ENCODE measurements at places on chromosomes 1 and 21.
A peak's percentile ranks its signal among the peaks of the same experiment; 100 is the strongest.

- peak; percentile 62 for DNase-seq
Observed at GRCh38 chr1:229254910-229255541, 15.9 kb upstream of the RAB4A start.

DNA sequence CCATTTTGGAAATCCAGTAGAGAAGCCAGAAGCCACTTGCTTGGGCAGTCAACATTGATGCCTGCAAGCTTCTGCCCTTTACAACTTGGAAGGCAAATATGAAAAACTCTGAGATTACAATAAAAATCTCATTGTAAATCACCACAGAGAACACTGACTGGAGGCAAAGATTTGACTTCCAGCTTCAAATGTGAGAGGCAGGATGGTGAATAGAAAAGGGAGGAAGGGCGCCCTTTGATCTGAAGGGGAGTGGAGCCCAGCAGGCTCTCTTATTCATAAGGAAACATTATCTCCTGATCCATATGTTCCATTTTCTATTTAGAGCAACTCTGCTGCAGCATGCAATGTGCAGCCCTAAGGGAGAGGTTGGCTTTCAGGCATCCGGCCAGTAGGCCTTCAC, 348.3 kb downstream of the AJAP1 start:
- DNase-seq, result no peak

DNA sequence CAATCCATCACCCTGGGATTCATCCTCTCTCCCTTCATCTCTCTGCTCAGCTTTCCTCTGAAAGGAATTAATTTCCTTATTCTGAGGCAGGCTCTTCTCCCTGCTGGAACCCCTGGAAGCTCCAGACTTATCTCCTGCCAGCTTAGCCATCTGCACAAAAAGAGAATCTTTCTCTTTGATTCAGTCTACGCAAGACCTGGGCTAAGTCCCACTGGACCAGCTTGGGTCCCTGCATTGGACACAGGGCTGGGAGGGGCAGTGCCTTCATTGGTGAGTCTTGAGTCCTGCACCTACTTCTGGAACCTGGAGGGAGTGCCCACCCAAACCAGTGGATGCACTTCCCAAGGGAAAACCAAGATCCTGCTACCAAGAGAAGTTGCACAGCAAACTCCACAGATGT, 271.7 kb upstream of the CSF3R start:
- DNase-seq, result no peak

GRCh38 chr1:166079276-166079675, 87.5 kb downstream of the FAM78B start:
- no peak for DNase-seq

- no peak for DNase-seq
Observed at GRCh38 chr1:199821029-199821779, 206.3 kb upstream of the NR5A2 start.

- DNase-seq, result no peak
Observed at GRCh38 chr1:51320967-51321923, 9.1 kb downstream of the TTC39A start.

DNA sequence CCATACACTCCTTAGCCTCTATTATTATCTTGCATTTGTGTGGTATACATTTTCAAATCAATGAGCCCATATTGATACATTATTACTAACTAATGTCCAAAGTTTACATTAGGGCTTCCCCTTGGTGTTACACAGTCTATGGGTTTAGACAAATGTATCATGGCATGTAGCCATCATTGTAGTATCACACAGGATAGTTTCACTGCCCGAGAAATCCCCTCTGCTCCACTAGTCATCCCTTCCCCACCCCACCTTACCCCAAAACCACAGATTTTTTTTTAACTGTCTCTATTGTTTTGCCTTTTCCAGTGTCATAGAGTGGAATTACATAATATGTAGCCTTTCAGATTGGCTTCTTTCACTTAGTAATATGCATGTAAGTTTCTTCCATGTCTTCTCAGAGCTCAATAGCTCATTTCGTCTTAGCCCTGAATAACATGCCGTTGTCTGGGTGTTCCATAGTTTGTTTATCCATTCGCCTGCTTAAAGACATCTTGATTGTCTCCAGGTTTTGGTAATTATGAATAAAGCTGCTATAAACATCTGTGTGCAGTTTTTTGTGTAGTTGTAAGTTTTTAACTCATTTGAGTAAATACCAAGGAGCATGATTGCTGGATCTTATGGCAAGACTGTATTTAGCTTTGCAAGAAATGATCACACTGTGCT, 86.4 kb upstream of the LYST start:
- DNase-seq, result no peak

- DNase-seq, result no peak
Observed at GRCh38 chr1:197247465-197247864, 20.6 kb upstream of the CRB1 start.

DNA sequence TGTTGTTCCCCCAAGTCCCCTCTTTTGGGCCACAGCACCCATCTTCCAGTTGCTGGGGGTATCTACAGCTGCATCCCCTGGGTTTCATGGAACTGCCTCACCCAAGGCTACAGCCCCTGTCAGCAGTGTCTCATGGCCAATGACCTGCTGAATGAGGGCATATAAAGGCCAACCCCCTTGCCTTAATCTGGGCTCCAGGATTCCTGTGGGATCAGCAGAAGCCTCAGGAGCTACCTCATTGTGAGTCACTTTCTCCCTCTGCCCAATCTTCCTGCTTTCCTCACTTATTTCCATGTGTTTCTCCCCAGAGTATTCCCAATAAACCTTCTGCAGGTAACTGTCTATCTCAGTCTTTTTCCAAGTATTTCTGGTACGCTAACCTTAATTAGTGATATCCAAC, 37.3 kb upstream of the SYT14 start:
- DNase-seq, result no peak

DNA sequence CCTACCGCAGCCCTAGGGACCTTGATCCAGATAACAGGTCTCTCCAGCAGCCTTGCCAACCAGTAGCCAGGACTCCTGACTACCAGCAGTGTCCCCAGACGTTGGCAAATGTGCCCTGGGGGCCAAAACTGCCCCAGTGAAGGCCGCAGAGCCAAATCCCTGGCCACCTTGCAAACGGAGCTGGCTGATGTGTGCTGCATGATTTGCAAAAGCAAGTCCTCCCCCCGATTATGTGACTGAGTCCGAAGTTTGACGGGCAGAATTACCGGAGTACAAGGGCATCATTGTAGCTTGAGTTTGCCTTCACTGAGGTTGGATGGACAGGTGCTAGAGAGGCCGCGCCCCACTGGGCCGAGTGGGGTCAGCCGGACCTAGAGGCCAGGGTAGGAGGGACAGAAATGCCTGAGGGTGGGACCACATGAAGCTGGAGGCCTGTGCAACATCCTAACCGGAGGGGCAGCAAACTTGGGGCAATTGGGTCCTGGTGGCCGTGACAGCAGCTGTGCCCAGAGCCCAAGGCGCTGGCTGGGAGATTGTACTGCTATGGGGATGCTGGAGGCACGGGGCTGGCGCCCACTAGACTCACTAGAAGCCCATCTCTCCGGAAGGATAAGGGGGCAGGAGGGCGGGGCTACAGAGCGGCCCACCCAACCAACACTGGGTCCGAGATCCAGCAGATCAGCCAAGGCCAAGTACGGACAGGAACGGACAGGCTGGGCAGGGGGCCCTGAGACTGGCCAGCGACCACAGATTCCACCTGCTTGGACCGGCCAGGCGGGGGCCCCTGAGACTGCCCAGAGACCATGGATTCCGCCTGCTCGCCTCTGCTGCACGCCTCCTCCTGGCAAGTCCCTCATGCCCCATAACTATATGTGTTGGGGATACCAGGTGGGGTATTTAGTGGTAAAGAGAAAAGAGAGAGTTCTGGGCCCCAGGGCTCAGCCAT, 2.8 kb downstream of the ARHGEF16 start:
- no peak for DNase-seq

- DNase-seq, result no peak
Observed at GRCh38 chr21:39630191-39630591, 17.5 kb downstream of the B3GALT5 start.

DNA sequence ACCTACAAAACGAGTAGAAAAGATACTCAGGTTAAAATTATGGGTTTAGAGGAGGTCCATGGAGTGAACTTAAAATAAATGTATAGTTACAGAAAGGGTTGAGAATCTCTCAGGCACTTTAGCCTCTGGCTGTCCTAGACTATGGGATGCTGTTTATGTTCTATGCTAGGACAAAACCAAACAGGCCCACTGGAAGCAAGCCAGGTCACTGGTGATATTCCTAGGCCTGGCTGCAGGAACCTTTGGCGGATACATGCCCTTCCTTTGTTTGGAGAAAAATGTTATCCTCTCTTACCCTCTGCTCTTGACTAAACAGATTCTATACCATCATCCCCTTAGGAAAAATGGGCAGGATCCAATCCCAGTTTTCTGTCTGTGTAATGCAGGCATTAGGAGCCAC, 90.7 kb upstream of the DUSP10 start:
- DNase-seq, result no peak

- no peak for DNase-seq
Observed at GRCh38 chr1:236133802-236134201, 8.5 kb upstream of the GPR137B start.

GRCh38 chr1:109399326-109399957, 1.7 kb upstream of the SORT1 start:
- peak; percentile 27 for DNase-seq

- DNase-seq, result no peak
Observed at GRCh38 chr1:235953801-235954200, 87.1 kb upstream of the LYST start.

- peak; percentile 83 for DNase-seq
Observed at GRCh38 chr1:2465371-2466269, 10.5 kb upstream of the PLCH2 start.

DNA sequence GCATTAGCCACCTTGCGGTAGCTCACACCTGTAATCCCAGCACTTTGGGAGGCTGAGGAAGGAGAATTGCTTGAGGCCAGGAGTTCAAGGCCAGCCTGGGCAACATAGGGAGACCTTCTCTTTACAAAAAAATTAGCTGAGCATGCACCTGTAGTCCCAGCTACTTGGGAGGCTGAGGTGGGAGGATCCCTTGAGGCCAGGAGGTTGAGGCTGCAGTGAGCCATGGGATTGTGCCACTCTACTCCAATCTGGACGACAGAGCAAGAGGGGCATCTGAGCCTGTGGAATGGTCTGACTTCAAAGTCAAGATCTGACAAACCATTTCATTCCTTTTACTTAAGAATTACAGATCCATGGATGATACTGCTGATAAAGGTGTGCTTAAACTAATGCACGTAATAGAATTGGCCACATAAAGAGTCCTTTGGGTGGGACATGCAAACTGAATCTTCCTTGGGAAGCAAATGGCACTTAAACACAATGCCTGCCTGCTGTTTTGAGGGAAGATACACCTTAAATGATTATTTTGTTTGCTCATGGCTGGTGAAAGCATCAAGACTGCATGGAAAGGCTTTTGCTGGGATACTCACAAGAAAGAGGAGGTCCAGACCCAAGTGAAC, 2.5 kb upstream of the TMEM201 start:
- no peak for DNase-seq

DNA sequence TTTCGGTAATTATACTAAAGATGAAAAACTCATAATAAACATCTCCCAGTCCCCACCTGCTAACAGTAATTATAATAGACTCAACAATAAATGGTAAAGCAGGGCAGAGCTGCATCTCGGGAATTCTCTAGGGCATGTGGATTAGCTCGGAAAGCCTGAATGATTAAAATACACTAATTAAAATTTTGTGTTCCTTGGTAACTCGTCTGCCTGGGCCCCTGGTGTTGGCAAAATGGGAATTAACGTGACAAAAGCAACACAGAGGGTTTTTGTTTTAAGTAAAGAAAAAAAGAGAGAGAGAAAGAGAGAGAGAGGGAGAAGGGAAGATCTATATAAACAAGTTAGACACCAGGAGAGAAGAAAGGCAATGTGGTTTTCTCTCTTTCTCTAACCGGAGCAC, 62.1 kb downstream of the CASZ1 start:
- DNase-seq, result peak; percentile 67

- no peak for DNase-seq
Observed at GRCh38 chr1:100959502-100960060, 63.7 kb downstream of the SLC30A7 start.

GRCh38 chr1:118008011-118008410, 78.5 kb downstream of the WDR3 start:
- DNase-seq, result no peak

GRCh38 chr1:110161849-110162248, 11.6 kb downstream of the SLC6A17 start:
- no peak for DNase-seq

DNA sequence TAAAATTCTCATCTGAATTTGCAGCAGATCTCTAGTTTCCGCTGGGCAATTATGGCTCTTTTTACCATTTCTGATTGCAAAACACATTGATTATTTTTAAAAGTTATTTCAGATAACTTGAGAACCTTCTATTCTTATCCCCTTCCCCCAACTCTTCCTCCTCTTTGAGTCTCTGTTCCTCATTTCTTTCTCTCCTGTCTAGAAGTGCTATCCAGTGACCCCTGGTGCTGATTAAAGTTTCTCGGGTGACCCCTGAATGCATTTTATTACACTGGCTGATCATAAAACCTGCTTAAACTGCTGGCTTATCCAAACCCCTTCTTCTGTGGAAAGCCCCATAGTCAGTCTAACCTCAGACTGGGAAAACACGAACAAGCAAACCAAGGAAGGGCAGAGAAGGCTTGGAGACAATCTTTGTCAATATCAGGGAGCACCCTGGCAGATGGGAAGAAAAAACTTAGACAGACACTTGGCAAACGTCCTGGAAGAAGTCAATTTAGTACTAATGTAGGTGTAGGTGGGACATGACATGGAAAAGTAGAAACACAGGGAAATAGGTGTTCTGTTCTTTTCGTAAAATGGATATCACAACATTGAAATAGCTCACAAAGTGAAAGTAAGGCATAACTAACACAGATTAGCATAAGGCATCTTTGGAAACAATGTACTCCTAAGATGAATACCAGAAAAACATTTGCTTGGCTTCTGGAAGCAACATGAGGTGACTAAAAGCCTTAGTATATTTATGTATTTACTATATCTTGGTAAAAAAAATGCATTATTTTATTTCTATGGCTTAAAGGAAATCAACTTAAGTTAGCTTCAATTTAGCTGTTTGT, 61.4 kb downstream of the GORAB start:
- no peak for DNase-seq

GRCh38 chr1:160910170-160910750, 25.3 kb upstream of the ITLN1 start:
- DNase-seq, result no peak

DNA sequence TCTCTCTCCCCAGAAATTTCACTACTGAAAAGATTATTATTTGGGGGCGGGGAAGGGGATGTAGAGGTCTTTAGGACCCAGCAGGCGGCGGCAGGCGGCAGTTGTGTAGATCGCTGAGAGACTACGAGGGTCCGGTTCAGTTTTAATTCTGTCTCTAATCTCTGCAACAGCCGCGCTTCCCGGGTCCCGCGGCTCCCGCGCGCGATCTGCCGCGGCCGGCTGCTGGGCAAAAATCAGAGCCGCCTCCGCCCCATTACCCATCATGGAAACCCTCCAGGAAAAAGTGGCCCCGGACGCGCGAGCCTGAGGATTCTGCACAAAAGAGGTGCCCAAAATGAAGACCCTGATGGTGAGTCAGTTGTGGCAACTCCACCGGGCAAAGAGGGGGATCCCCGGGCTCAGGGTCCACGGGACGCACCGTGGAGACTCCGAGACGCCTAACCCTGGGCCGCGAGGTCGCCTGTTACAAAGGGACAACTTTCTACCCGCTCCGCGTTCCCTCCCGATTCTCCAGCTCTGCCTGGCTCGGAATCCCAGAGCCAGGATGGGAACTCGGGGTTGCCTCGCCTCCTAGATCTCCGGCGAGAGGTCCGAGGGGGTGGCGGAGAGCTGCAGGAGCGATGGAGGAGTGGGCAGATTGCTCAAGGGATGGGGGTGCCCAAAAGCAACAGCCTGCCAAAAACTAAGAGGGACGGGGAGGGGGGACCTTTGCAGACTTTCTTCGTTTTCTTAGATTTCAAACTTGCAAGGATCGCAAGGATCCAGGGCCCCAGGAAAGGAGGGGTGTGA, at the start of gene ST6GALNAC5:
TSS of gene ST6GALNAC5 (plus strand) at position 139 of the 789 bp plus-strand sequence.
- peak; percentile 75 for DNase-seq

GRCh38 chr1:22572818-22573217, 9.5 kb downstream of the EPHA8 start:
- peak; percentile 62 for DNase-seq
